Naive thymus-derived CD4-positive, alpha-beta T cell (primary cell): ENCODE measurements at places on chromosomes 5 and 9. TPM values are rescaled to one million over a fixed set of nuclear protein-coding genes. Genes with fewer than 3 reads are reported as not detected.

The OSMR gene
- 0.37 TPM for polyA plus RNA-seq

The MIER3 gene
- polyA plus RNA-seq = 5.5 TPM

The PCDHB9 gene
- polyA plus RNA-seq = not detected

The ADAMTSL2 gene
- polyA plus RNA-seq = 0.19 TPM

The PPP3R2 gene
- not detected for polyA plus RNA-seq

The HK3 gene
- not detected for polyA plus RNA-seq

The FAXDC2 gene
- 0.32 TPM for polyA plus RNA-seq

The SLCO4C1 gene
- 0.09 TPM for polyA plus RNA-seq

The HRH2 gene
- 5.0 TPM for polyA plus RNA-seq

The DNAH5 gene
- not detected for polyA plus RNA-seq

The FAM78A gene
- polyA plus RNA-seq = 24.8 TPM
